ENCODE measurements at places on chromosomes 11 and 22.
A peak's percentile ranks its signal among the peaks of the same experiment; 100 is the strongest.

DNA sequence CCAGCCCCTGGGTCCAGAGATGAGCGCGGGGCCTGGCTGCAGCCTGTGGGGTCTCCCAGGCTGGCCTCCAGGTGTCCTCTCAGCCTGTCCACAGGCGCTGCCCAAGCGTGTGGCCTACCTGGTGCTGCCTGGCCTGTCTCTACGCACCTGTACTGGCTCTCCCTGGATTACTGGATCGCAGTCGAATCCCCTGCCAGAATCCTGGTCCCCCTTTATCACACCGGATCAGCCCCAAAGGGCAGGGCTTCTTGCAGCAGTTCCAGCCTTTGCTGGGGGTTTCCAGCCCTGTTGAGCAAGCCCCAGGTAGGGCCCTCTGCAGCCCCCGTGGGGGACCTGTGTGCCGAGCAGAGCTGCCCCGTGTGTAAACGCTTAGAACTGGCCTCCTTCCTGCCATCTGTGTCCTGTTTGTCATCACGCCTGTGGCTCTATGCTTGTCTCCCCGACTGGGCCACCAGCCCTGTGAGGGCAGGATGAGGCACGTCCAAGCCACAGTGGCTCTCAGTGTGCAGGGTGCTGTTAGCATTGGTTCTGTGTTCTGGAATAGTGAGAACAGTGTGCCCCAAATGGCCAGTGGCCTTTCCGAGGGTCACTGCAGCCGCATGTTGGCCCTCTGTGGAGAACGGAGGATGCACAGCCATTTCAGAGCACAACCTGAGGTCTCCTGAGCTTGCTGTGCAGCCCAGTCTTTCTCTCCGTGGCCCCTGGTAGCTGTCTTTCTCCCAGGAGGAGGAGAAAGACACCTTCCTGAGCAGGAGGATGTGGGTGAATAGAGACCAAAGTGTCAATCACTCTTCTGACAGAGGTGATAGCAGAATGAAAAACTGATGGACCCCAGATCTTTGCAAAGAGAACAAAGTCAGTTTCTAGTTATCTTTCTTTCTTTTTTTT, 13.9 kb upstream of the TXNRD2 start:
- no peak for DNase-seq

DNA sequence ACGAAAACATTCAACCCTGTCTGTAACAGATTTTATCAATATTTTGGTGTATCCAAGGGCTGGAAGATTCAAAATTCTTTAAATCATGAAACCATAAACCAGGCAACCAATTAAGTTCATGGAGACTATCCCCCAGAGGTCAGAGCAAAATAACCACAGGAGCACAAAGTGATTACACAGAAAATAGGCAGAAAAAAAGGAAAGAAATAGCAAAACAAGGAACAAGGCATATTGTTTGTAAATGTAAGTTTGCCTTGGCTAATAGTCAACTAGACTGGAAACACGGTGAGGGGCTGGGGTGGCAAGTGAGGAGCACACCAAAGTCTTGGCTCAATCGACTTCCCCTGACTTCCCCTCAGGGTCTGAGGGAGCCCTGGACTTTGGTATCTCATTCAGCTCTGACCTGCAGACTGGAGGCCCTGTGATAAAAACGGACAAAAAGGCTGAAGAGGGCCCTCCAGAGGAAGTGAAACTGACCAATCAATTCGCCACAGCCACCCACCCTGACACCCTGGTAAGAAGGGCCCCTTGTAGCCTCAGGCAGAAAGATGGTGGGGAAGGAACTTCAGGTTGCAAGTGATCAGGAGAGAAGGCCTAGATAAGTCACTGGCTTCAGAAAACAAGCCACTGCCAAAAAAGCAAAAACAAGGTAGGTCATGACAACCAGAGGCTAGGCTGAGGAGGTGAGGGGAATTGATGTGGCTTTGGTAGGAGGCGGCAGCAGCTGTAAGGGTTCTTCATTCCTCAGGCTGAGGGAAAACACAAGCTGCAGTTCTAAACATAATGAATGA, 1.8 kb downstream of the SIK3 start:
- peak; percentile 46 for DNase-seq

DNA sequence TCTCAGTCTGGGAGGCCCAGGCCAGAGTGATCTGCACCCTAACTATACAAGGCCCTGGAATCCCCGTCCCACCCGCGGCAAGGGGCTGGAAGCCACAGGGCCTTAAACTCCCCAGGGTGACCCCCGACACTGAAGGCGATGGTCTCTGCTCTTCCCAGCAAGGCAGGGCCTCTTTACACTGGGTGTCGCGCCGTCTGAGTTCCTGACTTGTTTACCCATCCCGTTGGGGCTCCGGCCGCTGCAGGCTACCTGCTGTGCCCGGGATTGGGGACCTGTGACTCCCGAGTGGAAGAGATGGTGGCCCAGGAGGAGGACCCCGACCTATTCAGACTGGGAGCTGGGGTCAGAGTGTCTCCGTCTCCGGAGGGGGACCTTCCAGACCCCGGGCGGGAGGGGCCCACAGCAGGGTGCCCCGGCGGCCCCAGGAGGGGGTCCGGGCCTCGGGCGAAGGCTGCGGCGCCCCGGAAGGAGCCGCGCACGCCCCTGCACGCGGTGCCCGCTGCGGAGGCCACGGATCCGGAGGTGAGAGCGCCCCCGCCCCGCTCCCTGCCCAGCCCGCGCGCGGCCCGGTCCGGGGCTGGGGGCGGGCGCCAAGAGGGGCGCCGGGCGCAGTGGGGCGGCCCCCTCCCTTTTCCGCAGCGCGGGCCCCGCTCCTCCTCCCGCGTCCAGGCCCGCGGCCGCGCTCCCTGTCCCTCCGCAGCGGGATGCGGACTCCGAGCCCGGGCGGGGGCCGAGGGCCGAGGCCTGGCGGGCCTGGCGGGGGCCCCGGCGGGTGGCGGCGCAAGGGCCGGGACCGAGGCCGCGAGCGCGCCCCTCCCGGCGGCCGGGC, 560 bp upstream of the MPPED1 start:
- DNase-seq: no peak

DNA sequence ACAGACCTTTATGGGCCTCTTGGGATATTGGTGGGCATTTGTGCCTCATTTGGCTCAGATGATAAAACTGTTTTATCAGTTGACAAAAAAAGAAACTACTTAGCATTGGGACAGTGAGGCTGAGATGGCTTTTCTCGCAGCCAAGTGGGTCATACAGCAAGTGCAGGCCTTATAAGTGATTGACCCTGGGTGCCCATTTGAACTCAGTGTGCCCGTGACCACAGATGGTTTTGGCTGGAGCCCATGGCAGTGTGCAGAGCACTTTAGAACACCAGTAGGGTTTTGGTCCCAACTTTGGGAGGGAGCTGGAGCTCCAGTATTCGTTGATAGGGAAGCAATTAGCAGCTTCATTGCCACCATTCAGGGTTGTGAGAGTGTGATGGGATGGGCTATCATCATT, 404.5 kb upstream of the LARGE1 start:
- DNase-seq: no peak

DNA sequence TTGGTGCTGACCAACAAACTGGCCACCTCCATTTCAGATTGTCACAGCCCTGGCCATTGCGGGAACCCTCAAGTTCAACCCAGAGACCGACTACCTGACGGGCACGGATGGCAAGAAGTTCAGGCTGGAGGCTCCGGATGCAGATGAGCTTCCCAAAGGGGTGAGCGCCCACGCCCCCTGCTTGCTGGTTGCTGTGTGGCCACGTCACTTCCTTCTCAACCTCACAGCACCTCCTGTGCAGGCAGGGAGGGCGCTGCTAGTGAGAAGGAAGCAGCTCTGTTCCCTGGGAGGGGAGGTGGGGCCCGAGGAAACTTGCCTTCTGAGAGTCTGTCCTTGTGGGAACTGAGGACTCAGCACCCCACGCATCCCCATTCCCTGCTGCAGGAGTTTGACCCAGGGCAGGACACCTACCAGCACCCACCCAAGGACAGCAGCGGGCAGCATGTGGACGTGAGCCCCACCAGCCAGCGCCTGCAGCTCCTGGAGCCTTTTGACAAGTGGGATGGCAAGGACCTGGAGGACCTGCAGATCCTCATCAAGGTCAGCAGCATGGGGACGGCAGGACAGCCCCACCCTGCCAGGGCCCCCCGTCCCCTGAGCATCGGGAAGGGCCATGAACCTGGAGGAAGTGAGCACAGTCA, 19.3 kb downstream of the POLR3H start:
- peak; percentile 32 for DNase-seq

DNA sequence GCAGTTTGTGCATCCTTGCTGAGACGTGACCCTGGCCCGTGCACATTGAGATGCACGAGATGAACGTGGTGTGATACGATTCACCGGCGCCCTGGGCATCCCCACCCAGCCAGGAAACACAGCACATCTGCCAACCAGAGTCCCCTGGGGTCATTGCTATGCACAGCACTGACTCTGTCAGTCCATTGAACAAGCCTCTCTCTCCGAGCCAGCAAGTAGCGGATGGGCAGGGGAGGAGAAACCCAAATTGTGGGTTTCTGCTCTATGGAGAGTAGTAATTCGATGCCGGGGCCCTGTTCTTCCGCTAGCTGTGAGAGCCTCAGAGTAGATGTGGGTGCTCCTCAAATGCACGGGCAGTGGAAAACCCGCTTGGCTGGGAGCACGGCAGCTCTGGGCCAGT, 85.1 kb downstream of the ARHGAP8 start:
- DNase-seq: no peak

DNA sequence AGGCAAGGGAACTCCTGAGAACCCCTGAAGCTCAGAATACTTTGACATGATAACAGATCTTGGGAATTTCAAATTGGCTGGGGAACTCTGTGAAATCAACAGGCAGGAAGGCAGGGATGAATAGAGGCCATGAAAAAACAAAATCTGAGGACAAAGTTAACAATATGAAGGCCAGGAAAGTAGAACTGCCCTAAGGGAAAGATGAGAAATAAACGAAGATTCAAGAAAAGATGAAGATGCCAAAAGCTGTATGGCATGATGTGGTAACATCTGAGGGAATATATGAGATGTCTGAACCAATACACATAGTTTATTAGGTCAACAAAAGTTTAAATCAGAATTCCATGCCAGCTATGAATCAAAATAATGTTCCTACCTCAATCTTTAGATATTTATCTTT, 25.0 kb downstream of the SERGEF start:
- no peak for DNase-seq

Measured in CD14-positive monocyte (primary cell).